ENCODE measurements at places on chromosomes 6 and 20.

- no peak for DNase-seq
These were observed 14.4 kb upstream of the CST7 start for GRCh38 chr20:24934716-24935115.

DNA sequence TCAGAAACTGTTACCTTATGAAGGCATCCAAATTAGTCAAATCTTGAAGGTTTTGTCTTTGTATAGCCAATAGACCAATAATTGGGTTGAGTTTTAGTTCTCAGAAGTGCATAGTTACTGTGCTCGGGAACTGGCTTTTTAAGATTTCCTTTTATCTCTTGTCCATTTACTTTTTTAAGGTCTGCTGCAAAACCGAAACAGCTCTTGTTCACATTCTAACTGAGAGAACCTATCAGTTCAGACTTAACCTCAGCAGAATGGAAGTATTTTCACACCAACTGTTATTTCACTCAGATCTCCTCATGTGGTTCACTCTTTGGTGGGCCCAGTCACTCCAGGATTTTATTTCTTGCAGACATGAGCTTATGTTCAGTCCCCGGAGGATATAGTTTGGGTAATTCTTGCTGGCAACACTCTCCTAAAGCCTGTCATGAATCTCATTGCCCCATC lies 55.5 kb downstream of the TPBG start:
- no peak for DNase-seq

DNA sequence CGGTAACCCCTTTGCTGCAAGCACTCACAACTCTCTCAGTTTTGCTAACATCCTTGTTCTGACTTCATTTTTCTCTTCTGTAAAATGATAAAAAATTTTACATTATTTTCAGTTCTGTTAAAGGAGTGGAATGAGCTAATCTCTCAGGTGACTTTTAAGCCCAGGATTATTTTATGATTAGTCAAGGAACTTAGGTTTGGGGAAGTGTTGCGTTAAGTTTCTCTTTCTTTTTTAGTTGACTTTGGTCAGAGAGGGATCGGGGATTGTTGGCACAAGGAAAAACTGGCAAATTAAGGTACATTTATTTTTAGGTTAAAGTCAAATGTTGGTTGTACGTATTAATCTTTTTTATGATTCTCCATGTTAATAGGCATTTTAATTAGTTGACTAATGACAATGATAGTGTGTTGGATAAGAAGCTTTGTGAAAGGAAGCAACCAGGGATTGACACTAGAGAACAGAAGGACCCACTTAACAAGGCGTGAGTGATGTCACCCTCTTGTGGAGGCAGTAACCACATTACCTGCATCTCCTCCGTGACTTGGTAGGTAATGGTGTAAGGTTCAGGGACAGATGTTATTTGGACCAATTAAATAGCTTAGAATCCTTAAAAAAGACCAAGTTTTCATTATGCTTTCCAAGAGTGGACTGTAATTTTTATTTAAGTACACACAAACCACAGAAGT lies 31.6 kb downstream of the CD83 start:
- DNase-seq: no peak

DNA sequence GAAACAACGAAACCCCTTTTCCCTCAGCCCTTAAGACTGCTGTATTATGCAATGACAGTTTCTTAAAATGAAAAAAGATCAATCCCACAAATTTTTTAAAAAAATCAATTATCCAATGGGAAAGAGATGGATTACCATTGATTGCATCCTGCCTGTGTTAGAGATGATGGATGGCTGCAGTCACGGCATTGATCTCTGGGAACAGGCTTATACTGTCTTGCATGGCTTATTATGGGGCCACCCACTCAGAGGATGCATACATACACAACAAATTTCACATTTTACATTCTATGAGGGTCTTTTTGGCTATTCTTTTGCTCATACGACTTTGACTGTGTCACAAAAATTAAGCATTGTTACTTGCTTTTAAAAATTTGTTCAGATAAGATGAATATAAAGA lies 724.3 kb downstream of the HDGFL1 start:
- DNase-seq: no peak

- no peak for DNase-seq
These were observed 69.5 kb downstream of the DAAM2 start for GRCh38 chr6:39861663-39862062.

DNA sequence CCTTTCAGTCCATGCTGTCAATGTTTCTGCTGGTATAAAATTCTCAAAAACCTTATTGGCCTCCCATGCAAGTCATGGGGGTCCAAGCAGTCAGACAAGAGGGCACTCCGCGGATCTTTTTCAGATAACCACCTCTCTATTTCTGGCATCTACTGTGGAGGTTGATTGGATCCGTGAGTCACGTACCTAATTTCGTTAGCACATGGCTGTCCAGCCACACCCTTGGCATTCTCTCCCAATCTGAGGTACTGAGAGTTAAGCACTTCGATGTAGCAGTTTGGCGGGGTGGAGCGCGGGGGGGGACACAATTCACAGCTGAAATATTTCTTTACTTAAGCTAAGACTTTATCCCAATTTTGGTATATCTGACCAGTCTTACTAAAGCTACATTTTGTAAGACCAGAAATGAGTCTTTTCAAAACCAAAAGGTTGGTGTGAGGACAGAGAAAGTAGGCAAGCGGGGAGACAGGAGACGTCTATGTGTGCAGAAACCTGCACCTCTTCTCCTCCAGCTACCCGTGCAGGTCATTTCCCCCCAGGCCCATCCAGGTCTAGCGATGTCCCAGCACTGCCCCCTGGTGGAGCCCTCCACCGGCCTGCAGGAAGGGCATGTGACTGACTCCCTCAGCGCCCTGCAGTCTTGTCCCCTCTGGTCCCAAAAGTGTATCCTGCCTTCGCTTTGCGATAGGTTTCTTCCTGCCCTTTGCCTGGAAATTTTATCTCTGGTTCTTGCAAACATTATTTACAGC lies 113.1 kb downstream of the ADAT2 start:
- no peak for DNase-seq

- DNase-seq: no peak
These were observed 32.3 kb downstream of the KCNQ5 start for GRCh38 chr6:72654071-72654621.

DNA sequence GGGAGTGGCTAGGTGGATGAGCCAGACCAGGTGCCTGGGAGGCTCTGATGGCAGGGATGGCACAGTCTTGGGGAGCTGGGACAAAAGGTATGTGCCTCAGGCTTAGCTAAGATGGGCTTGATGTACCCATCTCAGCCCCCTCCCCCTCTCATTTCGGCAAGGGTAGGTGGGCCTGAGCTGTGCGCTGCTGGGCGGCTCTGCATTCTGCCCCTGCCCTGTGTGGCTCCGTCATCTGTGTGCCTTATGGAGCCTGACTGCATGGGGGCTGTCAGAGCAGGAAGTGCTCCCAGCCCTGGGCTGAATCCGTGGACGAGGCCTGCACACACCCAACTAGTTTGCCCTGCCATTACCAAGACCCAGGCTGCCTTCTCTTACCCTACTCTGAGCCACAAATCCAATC lies 54.7 kb downstream of the PYGB start:
- DNase-seq: no peak

Data from tibial nerve (tissue), 4 donors.